ENCODE measurements at places on chromosomes 2 and 18.
A peak's percentile ranks its signal among the peaks of the same experiment; 100 is the strongest.

DNA sequence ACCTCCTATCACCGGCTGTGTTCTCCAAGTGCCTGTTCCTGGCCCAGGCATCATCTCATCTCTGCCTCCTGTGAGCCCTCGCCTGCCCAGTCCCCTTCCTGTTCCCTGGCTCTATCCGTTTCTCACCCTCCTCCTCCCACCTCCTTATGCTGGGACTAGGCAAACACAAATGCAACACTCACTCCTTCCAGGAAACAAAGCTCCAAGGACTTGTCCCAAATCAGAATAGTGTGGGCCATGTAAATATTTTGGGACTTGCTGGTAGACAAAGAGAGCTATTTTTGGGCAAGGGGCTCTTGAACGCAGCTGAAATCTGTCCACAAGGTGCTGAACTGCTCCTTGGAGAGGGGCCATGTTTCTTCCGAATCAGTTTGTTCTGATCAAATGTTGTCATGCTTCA lies 25.3 kb downstream of the MBP start:
- peaks cover 25% of the 10 kb centered on the region for H3K4me1 ChIP-seq
- H3K4me3 ChIP-seq, result no peak overlapping the region
- no peaks in the 10 kb centered on the region for H3K27me3 ChIP-seq
- no peak for DNase-seq

GRCh38 chr2:148702475-148702874 lies 57.9 kb downstream of the EPC2 start:
- no peaks in the 10 kb centered on the region for H3K4me1 ChIP-seq
- no peak overlapping the region for H3K27ac ChIP-seq
- DNase-seq, result no peak
- no peaks in the 10 kb centered on the region for H3K27me3 ChIP-seq

DNA sequence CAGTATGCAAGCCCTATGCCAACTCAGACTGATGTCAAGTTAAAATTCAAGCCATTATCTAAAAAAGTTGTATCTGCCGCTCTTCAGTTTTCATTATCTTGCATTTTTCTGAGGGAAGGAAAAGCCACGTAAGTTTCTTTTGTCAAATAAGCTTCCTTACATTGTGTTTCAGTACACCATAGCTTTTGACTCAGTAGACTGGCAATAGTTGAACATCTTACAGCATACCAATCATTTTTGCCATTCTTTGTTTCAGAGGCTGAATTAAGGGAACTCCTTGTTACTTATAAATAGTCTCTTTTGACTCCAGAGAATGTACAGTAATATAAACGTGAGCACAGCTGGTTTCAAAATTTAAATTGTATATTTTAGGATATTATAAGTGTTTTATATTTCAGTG lies 120.6 kb downstream of the EHBP1 start:
- no peaks in the 10 kb centered on the region for H3K4me1 ChIP-seq
- no peak overlapping the region for H3K27ac ChIP-seq
- no peak overlapping the region for H3K4me3 ChIP-seq
- H3K27me3 ChIP-seq, result no peaks in the 10 kb centered on the region
- 0 out of 2 replicates have a peak, but pooled peaks cover 19% of the 10 kb centered on the region for H3K36me3 ChIP-seq
- DNase-seq, result no peak

- H3K36me3 ChIP-seq, result no peaks in the 10 kb centered on the region
- DNase-seq, result no peak
- no peaks in the 10 kb centered on the region for H3K4me1 ChIP-seq
- peaks cover 4% of the 10 kb centered on the region for H3K27me3 ChIP-seq
- no peak overlapping the region for H3K27ac ChIP-seq
These were observed 78.4 kb downstream of the INHBB start for GRCh38 chr2:120424274-120424796.

DNA sequence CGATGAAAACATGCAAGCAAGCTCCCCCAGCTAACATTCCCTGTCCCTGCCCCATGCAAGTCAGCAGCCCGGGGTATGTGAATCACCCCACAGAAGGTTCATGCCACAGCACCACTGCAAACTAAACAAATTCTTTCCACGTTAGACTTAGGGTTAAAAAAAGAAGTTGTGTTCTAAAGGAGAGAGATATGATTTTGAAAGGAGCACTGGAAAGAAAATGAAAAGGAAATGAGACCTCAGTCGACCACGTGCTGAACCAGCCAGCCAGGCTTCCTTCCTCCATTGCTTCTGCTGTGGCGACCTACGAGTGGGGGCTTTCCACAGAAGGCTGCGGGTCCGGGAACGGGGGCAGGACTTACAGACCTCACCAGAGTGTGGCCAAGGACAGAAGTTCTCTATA lies 52.0 kb downstream of the ARL4C start:
- no peak overlapping the region for H3K4me3 ChIP-seq
- no peaks in the 10 kb centered on the region for H3K36me3 ChIP-seq
- no peaks in the 10 kb centered on the region for H3K27me3 ChIP-seq
- no peak overlapping the region for H3K27ac ChIP-seq

GRCh38 chr2:235955664-235956063 lies 212.5 kb downstream of the GBX2 start:
- H3K4me1 ChIP-seq, result no peaks in the 10 kb centered on the region
- no peak overlapping the region for H3K27ac ChIP-seq
- H3K36me3 ChIP-seq, result no peaks in the 10 kb centered on the region

DNA sequence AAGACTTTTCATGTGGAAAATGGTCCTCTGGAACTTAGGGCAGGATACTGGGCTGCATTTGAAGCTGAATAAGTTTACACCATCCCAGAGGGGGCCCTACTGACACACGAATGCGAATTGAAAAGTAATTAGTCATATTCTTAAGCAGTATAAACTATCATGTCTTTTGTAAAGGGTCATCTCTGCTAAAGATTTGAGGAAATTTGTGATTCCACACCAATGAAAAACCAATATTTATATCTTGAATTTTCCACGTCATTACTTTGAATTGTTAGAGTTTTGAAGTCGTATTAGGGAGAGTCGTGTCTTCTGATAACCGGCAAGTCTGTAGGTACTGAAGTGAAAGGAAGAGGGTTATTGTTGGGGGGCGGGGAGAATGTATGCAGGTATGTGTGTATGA lies 4.1 kb upstream of the OTX1 start:
- no peak for DNase-seq
- H3K27ac ChIP-seq, result no peak overlapping the region
- H3K4me1 ChIP-seq, result 0 out of 2 replicates have a peak, but pooled peaks cover 6% of the 10 kb centered on the region
- no peaks in the 10 kb centered on the region for H3K27me3 ChIP-seq
- no peaks in the 10 kb centered on the region for H3K36me3 ChIP-seq
- no peak overlapping the region for H3K4me3 ChIP-seq

DNA sequence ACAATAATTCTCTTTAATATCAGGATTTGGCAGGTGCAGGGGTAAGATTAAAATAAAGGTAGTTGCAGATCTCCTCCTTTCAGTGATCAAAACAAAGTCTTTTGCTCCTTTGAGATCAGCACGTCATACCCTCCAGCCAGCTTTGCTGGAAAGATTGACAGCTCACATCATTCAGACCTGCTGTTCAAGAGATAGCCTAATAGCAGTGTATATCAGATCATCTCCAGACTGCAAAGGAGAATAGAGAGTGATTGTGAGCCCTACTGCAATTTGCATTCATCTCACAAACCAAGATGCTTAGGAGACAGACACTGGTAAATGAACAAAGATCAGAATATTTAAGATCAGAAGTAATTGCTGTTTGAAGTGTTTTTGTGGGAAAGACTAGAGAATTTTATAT lies 135.8 kb upstream of the DSEL start:
- no peaks in the 10 kb centered on the region for H3K27me3 ChIP-seq
- no peak for DNase-seq
- no peaks in the 10 kb centered on the region for H3K4me1 ChIP-seq

- H3K4me3 ChIP-seq, result no peak overlapping the region
- H3K36me3 ChIP-seq, result no peaks in the 10 kb centered on the region
- no peak for DNase-seq
- H3K4me1 ChIP-seq, result no peaks in the 10 kb centered on the region
- H3K27ac ChIP-seq, result no peak overlapping the region
- H3K27me3 ChIP-seq, result no peaks in the 10 kb centered on the region
These were observed 437.9 kb downstream of the TXNL1 start for GRCh38 chr18:56200381-56200911.

GRCh38 chr2:236935083-236935482 lies 150.6 kb upstream of the COPS8 start:
- no peak for DNase-seq
- peaks cover 62% of the 10 kb centered on the region for H3K27me3 ChIP-seq
- H3K4me3 ChIP-seq, result no peak overlapping the region
- H3K27ac ChIP-seq, result no peak overlapping the region
- H3K36me3 ChIP-seq, result no peaks in the 10 kb centered on the region

GRCh38 chr2:24448797-24449196 lies 42.3 kb upstream of the NCOA1 start:
- no peaks in the 10 kb centered on the region for H3K4me1 ChIP-seq
- no peaks in the 10 kb centered on the region for H3K27me3 ChIP-seq
- no peak overlapping the region for H3K27ac ChIP-seq
- no peak overlapping the region for H3K4me3 ChIP-seq

DNA sequence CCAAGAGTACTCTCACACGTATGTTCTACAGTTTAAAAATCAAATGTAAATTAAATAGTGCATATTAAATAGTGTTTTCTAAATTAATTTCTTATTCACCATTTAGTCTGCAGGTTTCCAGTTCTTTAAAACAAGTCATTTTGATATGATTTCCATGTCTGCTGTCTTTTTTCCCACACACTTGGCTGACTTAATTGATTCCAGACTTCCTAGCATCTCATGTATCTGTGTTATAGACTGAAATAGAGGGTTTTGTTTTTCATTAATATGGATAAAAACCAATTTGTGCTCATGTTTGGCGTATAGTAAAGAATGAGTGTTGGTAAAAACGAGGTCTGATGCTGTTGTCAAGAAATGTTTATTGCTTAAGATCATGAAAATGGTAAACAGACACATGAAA lies 104.3 kb downstream of the SRBD1 start:
- H3K4me3 ChIP-seq, result no peak overlapping the region
- DNase-seq, result no peak
- no peaks in the 10 kb centered on the region for H3K36me3 ChIP-seq
- H3K27me3 ChIP-seq, result no peaks in the 10 kb centered on the region
- H3K4me1 ChIP-seq, result no peaks in the 10 kb centered on the region

- H3K36me3 ChIP-seq, result no peaks in the 10 kb centered on the region
- H3K4me3 ChIP-seq, result no peak overlapping the region
- H3K4me1 ChIP-seq, result no peaks in the 10 kb centered on the region
- no peaks in the 10 kb centered on the region for H3K27me3 ChIP-seq
- no peak overlapping the region for H3K27ac ChIP-seq
These were observed 148.3 kb downstream of the PLCL1 start for GRCh38 chr2:197952540-197953202.

GRCh38 chr2:201127570-201127969 lies 11.6 kb downstream of the CFLAR start:
- H3K27ac ChIP-seq, result 0 out of 2 replicates have a peak overlapping the region, but pooled peaks have one; percentile 32
- H3K4me3 ChIP-seq, result no peak overlapping the region
- H3K36me3 ChIP-seq, result no peaks in the 10 kb centered on the region
- H3K27me3 ChIP-seq, result no peaks in the 10 kb centered on the region
- peaks cover 74% of the 10 kb centered on the region for H3K4me1 ChIP-seq

DNA sequence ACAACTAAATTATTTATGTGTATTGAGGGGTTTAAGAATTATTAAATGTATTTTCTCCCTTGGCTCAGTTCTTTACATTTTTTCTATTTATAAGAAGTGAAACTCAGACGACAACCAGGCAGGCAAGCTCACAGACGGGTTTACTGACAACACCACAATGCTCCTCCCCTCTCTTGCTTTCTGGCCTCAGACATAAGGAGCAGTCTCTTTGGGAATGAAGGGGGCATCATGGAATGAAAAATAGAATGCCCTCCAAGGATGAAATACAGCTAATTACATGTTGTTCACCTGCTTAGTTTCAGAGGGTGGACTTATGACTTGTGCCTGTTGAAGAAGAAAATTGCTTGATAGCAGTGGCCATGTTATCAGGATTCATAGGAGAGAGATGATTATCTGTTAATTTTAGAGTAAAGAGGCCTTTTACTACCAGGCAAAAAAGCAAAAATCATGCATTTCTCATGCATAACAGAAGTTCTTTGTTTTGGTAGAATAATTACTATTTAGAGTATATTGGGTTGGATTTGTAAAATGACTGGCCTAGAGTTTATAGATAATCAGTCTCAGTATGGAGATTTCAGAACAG lies 172.1 kb upstream of the LRRTM1 start:
- no peaks in the 10 kb centered on the region for H3K4me1 ChIP-seq
- H3K27me3 ChIP-seq, result no peaks in the 10 kb centered on the region
- H3K27ac ChIP-seq, result no peak overlapping the region

GRCh38 chr2:222751821-222752719 lies 80.6 kb downstream of the MOGAT1 start:
- DNase-seq, result no peak
- H3K27ac ChIP-seq, result no peak overlapping the region
- H3K36me3 ChIP-seq, result no peaks in the 10 kb centered on the region
- H3K4me1 ChIP-seq, result peaks cover 21% of the 10 kb centered on the region

DNA sequence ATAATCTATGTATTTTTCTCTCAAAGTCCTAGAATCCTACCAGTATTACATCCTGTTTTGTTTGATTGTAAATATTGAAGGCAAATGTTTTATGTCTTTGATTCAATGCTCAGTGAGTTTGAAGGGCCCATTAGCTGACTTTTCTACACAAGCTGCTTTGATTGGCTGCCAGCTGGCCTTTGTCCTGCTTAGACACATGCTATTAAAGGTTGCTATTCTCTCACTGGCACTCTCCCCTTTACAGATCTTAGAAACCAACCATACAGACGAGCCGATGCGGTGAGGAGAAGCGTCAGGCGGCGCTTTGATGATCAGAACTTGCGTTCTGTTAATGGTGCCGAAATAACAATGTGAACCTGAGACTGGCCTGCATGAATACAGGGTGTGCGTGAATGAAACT lies 69.7 kb downstream of the PRPF40A start:
- H3K4me3 ChIP-seq, result no peak overlapping the region
- 0 out of 2 replicates have a peak, but pooled peaks cover 7% of the 10 kb centered on the region for H3K4me1 ChIP-seq
- no peaks in the 10 kb centered on the region for H3K27me3 ChIP-seq

DNA sequence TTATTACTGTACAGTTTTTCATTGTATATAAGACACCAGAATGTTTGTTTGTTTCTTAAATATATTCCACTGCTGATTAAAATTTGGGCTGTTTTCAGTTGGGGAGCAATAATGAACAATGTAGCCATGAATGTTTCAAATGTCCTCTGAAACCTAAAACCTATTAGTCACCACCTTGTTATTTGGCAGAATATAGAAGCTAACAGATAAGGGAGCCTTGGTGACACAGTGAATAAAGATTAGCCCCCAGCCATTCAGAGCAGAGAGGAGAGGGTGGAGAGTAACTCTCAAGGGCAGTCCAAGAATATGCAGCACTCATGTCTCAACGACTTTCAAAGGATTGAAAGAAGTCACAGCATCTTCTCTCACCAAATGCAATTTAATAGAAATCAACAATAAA lies 43.1 kb upstream of the ATP8B1 start:
- peak; percentile 94 for DNase-seq
- H3K27me3 ChIP-seq, result no peaks in the 10 kb centered on the region
- no peak overlapping the region for H3K4me3 ChIP-seq
- peaks cover 32% of the 10 kb centered on the region for H3K4me1 ChIP-seq
- peak overlapping the region; percentile 67 for H3K27ac ChIP-seq
